CD8-positive, alpha-beta T cell (primary cell): ENCODE measurements at places on chromosomes 12 and 14.

- DNase-seq: no peak
Observed at GRCh38 chr12:40010899-40011774, 94.7 kb downstream of the SLC2A13 start.

DNA sequence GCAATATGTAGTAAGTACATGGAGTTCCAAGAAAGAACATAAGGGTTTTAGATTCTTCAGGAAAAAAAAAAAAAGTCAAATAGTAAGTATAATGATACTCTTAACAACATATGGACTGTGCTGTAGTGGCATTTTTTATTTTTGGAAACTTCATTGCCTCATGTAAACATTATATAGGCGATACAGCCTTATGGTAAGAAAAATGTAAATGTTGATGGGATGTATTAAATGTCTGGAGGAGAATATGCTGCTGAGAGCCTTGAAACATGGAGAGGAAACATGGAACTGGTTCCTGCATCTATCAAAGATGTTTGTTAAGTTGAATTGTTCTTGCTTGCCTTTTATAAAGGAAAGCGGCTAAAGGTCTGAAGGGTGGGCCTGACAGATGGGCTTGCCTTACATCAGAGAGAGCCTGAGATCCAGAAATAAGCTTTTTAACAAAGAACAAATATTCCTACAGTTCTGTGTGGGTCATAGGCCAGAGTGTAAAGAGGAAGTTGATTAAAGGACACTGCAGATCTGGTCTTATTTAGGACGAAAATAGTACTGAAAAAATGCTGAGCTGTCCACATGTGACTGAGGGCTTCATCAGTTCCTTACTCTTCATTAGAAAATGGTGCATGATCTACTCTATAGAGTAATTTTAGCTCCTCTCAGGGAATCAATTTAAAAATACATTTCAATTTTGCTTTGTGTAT is 448.1 kb upstream of the DCN start:
- DNase-seq: no peak

- no peak for DNase-seq
Observed at GRCh38 chr14:33938131-33938949, 12.5 kb downstream of the EGLN3 start.

DNA sequence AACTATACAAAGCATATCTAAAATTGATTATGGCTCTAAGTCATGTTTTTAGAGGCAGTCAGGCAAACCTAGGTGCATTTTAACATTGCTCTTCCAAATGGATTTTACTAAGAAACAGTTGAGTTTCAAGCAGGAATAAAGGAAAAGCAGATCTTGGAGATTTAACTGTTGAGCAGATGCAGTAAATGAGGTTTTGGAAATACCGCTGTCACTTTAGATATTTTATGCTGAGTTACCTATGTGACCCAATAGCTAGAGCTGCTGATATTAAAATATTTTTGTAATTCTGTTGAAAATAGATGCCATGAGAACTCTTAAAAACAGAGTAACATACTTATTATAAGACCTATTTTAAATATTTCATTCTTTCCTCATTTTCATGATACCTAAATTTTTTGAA is 181.4 kb downstream of the SYT1 start:
- DNase-seq: no peak

GRCh38 chr14:22887260-22887989 is 4.4 kb downstream of the REM2 start:
- DNase-seq: no peak

DNA sequence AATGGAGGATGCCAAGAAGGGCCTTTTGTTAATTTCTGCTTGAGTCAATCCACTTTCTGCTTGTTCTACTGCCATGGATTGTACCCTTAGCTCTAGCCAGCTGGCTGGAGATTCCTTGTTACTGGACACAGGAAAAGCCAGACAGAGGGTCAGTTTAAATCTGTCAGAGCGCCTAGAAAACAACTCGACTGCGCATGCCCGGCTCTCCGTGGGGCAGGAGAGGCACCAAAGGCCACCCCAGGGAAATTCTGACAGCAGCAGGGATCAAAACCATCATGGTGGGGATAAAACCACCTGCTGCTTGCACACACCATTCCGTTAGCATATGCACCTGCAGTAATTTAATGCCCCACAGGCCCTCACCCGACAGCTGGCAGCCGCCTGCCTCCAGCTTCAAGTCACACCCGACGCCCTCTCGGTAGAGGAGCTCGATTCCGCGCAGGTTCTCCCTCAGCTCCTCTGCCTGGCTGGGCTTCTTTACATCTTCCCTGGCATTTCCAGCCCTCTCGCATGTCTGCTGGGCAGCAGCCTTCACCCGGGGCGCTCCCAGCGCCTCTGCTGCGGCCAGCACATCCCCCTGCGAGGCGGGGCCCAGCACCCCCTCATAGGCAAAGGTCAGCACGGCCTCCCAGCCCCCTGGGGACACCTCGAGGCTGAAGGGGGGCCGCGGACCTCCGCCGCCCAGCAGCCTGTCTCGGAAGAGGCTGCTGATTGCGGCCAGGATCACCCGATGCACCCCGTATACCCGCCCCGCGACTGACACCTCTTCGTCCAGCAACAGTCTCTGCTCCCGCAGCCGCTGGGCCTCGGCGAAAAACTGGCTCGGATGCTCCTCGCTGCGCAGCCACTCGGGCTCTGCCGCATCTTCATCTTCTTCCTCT is 1.0 kb downstream of the KLHL33 start:
- no peak for DNase-seq

GRCh38 chr14:104843006-104843405 is 22.1 kb upstream of the CEP170B start:
- no peak for DNase-seq

- no peak for DNase-seq
Observed at GRCh38 chr12:89176676-89177075, 175.6 kb downstream of the DUSP6 start.

DNA sequence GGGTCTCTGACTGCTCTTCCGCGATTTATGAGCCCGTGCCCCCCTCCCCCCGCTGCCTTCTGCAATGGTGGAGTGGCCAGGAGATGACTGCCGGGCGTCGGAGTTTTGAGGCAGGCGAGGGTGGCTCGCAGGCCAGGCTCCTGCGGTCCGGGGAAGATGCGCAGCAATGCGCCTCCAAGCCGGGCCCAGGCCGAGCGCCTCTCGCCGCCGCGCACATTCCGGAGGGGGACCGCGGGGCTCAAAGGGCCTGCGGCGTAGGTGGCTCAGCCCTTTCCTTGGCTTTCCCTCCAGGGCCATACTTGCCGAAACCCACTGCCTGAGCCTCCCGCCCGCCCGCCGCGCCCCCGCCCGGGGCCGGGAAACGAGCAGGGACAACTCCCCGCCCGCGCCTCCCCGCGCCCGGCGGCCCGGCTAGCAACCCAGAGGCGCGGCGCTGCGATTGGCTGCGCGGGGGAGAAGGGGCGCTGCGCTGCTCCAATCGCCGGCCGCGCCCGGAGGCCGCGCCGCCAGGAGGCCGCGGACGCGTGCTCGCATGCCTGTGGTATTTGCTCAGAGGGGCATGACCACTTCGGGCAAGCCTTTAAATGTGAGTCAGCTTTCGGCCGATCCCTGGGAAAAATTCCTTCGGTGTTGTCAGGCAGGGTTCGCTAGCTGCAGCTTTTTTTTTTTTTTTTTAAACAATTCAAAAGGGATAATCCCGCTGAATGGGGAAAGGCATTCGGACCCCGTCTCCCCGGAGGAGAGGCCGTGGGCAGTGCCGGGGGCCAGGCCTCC is 157.9 kb upstream of the PARP11 start:
- DNase-seq: peak; percentile 48

DNA sequence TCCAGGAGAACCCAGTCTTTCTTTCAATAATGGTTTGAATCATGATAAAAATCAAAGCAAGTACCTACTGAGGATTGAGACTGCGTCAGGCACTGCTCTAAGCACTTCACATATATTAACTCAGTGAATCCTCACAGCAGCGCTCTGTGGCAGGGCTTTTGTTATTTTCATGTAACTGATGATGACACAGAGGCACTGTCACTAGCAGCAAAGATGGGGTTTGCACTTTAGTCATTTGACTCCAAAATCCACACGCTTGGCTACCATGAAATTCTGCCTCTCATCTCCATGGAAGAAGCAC is 98.8 kb upstream of the GSC start:
- no peak for DNase-seq

DNA sequence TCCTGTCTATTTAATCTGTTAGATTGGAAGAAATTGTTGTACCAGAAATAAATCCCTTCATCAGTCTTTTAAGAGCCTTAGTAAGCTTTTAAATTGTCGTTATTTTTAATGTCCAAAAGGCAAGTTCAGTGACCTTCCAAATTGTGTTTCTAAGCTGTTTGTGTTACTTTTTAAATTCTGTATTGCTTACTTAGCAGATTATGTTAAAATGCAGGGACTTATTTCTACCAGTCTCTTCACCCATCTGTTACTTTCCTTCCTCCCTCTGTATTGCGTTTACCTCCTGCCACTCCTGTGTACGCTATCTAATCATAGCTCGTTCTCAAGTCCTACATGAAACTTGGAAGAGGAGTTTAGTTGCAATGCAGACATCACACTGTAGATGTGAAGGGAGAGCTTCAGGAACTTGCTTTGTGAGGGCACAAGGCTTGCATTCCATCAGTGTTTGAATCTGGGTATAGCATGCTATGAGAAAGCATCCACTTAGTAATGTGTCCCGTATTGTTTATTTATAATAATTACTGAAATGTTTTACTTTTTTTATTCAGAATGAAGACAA is 406.5 kb upstream of the RGS6 start:
- no peak for DNase-seq
